H4 (cell line): ENCODE measurements at places on chromosomes 3 and 15. TPM values are rescaled to one million over a fixed set of nuclear protein-coding genes. Genes with fewer than 3 reads are reported as not detected.

KBTBD13 gene
- total RNA-seq, result not detected in 2 replicates

ALDH1L1 gene
- total RNA-seq, result 4.6 and 7.0 TPM in 2 replicates

GOLGA6L7 gene
- total RNA-seq, result not detected in 2 replicates

P2RY14 gene
- not detected in 2 replicates for total RNA-seq

TMEM212 gene
- not detected in 2 replicates for total RNA-seq

LSAMP gene
- 4.7 and 5.9 TPM in 2 replicates for total RNA-seq

POLQ gene
- total RNA-seq, result 5.4 and 8.9 TPM in 2 replicates

LOXL1 gene
- 53.2 and 104 TPM in 2 replicates for total RNA-seq

ZKSCAN7 gene
- total RNA-seq, result 0.99 and 1.4 TPM in 2 replicates

DZIP1L gene
- 4.5 and 6.3 TPM in 2 replicates for total RNA-seq

TFG gene
- total RNA-seq, result 101 and 128 TPM in 2 replicates

CCDC39 gene
- not detected in 2 replicates for total RNA-seq

C2CD4A gene
- total RNA-seq, result not detected in 2 replicates

SEMA3B gene
- 5.9 and 8.9 TPM in 2 replicates for total RNA-seq

WNT5A gene
- total RNA-seq, result 40.8 and 63.3 TPM in 2 replicates

THPO gene
- 0.43 and 0.74 TPM in 2 replicates for total RNA-seq

SLC22A13 gene
- total RNA-seq, result 0.10 TPM in 1 of 2 replicates, not detected in the other

ELL3 gene
- total RNA-seq, result 1.3 and 2.2 TPM in 2 replicates

KIF7 gene
- 3.3 and 3.6 TPM in 2 replicates for total RNA-seq

PRICKLE2 gene
- 2.5 and 3.1 TPM in 2 replicates for total RNA-seq

NAALADL2 gene
- 1.6 and 1.7 TPM in 2 replicates for total RNA-seq

WDR5B gene
- total RNA-seq, result 7.9 and 10.9 TPM in 2 replicates

NGLY1 gene
- total RNA-seq, result 11.6 and 13.4 TPM in 2 replicates

PROK2 gene
- not detected in 2 replicates for total RNA-seq

STRIT1 gene
- not detected in 2 replicates for total RNA-seq

FRMD4B gene
- 4.2 and 18.0 TPM in 2 replicates for total RNA-seq

FBN1 gene
- total RNA-seq, result 18.1 and 19.5 TPM in 2 replicates

TMEM108 gene
- total RNA-seq, result 0.97 and 1.0 TPM in 2 replicates

IRAK2 gene
- total RNA-seq, result 1.1 and 1.3 TPM in 2 replicates

CADPS gene
- total RNA-seq, result 0.17 TPM in 1 of 2 replicates, not detected in the other

CCNB2 gene
- 181 and 210 TPM in 2 replicates for total RNA-seq

TERC gene
- 20.2 and 68.1 TPM in 2 replicates for total RNA-seq

TRAT1 gene
- not detected in 2 replicates for total RNA-seq

ZNF501 gene
- 1.7 and 1.9 TPM in 2 replicates for total RNA-seq

AGTR1 gene
- 0.45 and 0.53 TPM in 2 replicates for total RNA-seq

GOLGA8O gene
- total RNA-seq, result 0.10 TPM in 1 of 2 replicates, not detected in the other
